ENCODE measurements at places on chromosomes 13 and 19.

DNA sequence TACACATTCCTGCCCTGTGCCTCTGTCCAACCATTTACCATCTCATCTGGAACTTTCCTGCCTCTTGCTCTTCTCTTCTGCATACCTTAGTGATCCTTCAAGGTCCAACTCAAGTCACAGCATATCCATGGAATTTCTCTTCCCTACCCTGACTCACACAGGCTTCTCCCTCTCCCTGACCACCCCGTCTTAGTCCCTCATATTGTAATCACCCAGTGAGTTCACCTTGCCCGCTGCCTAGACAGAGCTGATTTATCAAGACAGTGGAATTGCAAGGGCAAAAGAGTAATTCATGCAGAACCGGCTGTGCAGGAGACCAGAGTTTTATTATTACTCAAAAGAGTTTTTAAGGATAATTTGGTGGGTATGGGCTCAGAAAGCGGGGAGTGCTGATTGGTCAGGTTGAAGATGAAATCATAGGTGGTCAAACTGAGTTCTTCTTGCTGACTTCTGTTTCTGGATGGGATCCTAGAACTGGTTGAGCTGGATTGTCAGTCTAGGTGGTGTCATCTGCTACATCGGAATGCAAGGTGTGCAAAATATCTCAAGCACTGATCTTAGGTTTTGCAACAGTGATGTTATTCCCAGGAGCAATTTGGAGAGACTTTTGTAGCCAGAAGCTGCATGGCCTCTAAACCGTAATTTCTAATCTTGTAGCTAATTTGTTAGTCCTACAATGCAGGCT lies 67.2 kb downstream of the HSPH1 start:
- H3K27ac ChIP-seq: no peak overlapping the region
- no peak overlapping the region for H3K4me3 ChIP-seq
- peaks cover 4% of the 10 kb centered on the region for H3K27me3 ChIP-seq
- no peak for DNase-seq
- H3K36me3 ChIP-seq: no peaks in the 10 kb centered on the region
- H3K4me1 ChIP-seq: no peaks in the 10 kb centered on the region

- no peak for DNase-seq
- no peak overlapping the region for H3K4me3 ChIP-seq
- peaks cover 17% of the 10 kb centered on the region for H3K36me3 ChIP-seq
- H3K27me3 ChIP-seq: no peaks in the 10 kb centered on the region
These were observed 40.8 kb downstream of the BRD4 start for GRCh38 chr19:15291548-15292021.

- no peaks in the 10 kb centered on the region for H3K36me3 ChIP-seq
- no peak overlapping the region for H3K27ac ChIP-seq
- no peak overlapping the region for H3K4me3 ChIP-seq
- no peaks in the 10 kb centered on the region for H3K4me1 ChIP-seq
- DNase-seq: no peak
These were observed 8.0 kb upstream of the SAE1 start for GRCh38 chr19:47122359-47123335.

DNA sequence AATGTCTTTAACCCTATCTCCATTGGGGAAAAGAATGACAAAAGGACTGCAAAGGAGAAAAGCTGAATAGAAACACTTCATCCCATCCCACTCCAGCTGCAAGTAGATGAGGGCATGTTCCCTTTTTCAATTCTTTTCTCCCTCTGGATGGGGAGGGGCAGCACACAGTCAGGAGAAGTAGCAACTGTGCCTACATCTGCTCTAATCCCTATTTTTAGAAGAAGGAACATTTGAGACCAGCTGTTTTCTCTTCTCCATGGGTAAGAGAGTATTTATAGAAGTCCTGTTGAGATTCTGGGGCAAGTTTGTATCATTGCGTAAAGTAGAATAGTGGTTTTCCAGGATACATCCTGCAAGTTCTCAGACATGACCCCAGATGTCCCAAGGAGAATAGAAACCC lies 9.3 kb upstream of the GTF3A start:
- H3K4me3 ChIP-seq: no peak overlapping the region
- no peaks in the 10 kb centered on the region for H3K4me1 ChIP-seq
- DNase-seq: no peak
- H3K27ac ChIP-seq: no peak overlapping the region
- no peaks in the 10 kb centered on the region for H3K27me3 ChIP-seq
- H3K36me3 ChIP-seq: no peaks in the 10 kb centered on the region

GRCh38 chr13:69296130-69296529 lies 811.5 kb upstream of the ATXN8OS start:
- H3K4me1 ChIP-seq: no peaks in the 10 kb centered on the region
- H3K27me3 ChIP-seq: no peaks in the 10 kb centered on the region
- H3K36me3 ChIP-seq: no peaks in the 10 kb centered on the region
- no peak for DNase-seq
- no peak overlapping the region for H3K27ac ChIP-seq

DNA sequence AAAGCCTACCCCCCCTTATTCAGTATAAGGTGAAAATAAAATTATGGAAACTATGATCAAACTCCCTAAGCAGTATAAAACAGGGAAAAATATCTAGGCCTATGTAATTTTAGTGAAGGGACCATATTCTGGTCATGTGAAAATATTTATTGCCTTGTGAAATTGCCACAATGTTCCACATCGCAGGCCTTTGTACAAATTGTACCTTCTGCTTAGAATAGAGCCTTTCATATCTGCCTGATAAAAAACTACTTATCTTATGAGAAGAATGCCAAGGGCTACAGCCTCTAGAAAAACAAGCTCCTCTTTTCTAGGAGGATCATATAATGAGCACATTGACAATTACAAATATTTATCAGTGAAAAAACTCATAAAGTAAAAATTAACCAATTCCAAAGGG lies 1280.0 kb downstream of the EFNB2 start:
- H3K4me1 ChIP-seq: no peaks in the 10 kb centered on the region
- H3K4me3 ChIP-seq: no peak overlapping the region
- no peaks in the 10 kb centered on the region for H3K36me3 ChIP-seq
- no peak for DNase-seq

- H3K27ac ChIP-seq: no peak overlapping the region
- no peak overlapping the region for H3K4me3 ChIP-seq
- DNase-seq: no peak
- H3K4me1 ChIP-seq: no peaks in the 10 kb centered on the region
These were observed 16.5 kb downstream of the SLC5A5 start for GRCh38 chr19:17888260-17888659.

- no peaks in the 10 kb centered on the region for H3K36me3 ChIP-seq
- no peaks in the 10 kb centered on the region for H3K4me1 ChIP-seq
These were observed 153.5 kb downstream of the LMO7 start for GRCh38 chr13:75789451-75790197.

GRCh38 chr13:27266917-27267316 lies 3.7 kb upstream of the RASL11A start:
- DNase-seq: no peak
- peaks cover 16% of the 10 kb centered on the region for H3K4me1 ChIP-seq
- peaks cover 8% of the 10 kb centered on the region for H3K36me3 ChIP-seq
- no peak overlapping the region for H3K4me3 ChIP-seq
- H3K27me3 ChIP-seq: peaks cover 11% of the 10 kb centered on the region
- no peak overlapping the region for H3K27ac ChIP-seq

- no peak overlapping the region for H3K4me3 ChIP-seq
- peak; percentile 72 for DNase-seq
- H3K4me1 ChIP-seq: peaks cover 9% of the 10 kb centered on the region
- peaks cover 6% of the 10 kb centered on the region for H3K27me3 ChIP-seq
- no peaks in the 10 kb centered on the region for H3K36me3 ChIP-seq
These were observed 11.1 kb upstream of the DHRS12 start for GRCh38 chr13:51814825-51815650.

DNA sequence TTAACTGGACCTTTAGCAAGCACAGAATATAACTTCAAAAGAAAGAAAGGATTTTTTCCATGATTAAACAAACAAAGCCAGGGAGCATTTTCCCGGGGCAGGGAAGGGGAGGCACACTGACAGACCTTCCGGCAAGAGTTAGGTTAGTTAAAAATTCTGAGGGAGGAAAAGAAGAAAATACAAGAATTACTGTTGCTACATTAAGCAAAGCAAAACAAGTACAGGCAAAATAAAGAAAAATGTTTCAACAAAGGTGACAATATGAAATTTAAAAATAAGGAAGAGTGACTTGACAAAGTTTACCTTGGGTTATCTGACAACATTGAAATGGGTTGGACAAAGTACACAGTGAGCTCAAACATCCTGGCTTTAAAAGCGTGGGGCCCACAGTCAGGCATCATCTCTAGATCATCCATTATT lies 51.5 kb downstream of the KLF12 start:
- peaks cover 42% of the 10 kb centered on the region for H3K4me1 ChIP-seq
- no peak for DNase-seq
- peaks cover 14% of the 10 kb centered on the region for H3K36me3 ChIP-seq

DNA sequence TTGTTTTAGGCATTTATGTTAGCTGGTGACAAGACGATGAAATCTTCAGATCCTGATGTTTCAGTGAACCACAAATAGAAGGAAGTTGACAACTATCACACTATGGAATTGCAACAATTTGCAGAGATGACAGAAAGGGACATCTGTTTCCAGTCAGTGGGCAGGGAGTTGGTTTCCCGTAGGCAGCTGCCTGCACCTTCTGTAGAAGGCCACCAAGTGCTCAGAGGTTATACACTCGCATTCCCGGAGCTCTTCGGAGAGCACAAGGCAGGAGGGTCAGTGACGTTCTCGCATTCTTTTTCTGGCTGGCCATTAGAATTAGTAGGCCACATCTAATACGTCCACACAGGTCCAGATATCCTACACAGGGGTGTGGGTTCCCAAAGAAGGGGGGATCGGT lies 129.4 kb downstream of the SHISA2 start:
- no peak for DNase-seq
- no peaks in the 10 kb centered on the region for H3K36me3 ChIP-seq
- no peaks in the 10 kb centered on the region for H3K27me3 ChIP-seq
- H3K27ac ChIP-seq: no peak overlapping the region
- no peak overlapping the region for H3K4me3 ChIP-seq

DNA sequence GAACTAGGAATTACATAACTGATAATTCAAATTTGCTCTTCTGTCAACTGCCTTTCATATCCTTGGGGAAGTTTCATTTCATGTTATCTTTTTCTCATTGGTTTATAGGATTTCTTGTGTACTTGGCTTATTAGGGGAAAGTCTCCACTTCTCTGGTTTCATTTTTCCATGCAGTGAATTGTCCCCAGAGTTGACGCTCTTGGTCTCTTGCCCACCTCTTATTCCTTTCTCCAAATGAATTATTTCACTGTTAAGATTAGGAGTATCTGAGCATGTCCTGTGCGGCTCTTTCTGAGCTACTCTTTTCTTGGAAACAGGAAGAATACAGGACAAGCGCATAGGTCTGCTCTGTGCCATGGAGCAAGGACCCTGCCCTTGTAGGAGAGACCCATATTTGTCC lies 104.8 kb downstream of the POSTN start:
- no peak overlapping the region for H3K4me3 ChIP-seq
- H3K36me3 ChIP-seq: no peaks in the 10 kb centered on the region
- H3K27ac ChIP-seq: no peak overlapping the region
- no peak for DNase-seq

GRCh38 chr19:46963093-46963734 lies 56.4 kb upstream of the NPAS1 start:
- peaks cover 6% of the 10 kb centered on the region for H3K4me1 ChIP-seq
- H3K27ac ChIP-seq: peak overlapping the region; percentile 42
- no peak for DNase-seq
- H3K27me3 ChIP-seq: no peaks in the 10 kb centered on the region
- peaks cover 34% of the 10 kb centered on the region for H3K36me3 ChIP-seq
- no peak overlapping the region for H3K4me3 ChIP-seq

DNA sequence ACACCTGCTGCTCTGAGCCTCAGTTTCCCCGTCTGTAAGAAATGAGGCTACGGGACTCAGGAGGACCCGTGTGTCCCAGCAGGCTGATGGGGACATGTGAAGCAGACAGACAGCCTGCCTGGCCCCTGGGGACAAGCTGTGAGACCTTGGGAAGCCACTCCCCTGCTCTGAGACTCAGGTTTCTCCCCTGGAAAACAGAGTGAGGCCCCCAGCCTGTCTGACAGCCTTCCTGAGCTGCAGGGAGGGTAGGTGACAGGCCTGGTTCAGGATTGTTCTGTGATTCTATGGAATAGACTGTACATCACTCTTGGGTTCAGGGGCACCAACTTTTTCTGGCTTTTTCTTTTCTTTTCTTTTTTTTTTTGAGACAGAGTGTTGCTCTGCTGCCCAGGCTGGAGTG lies 2.9 kb upstream of the NTF4 start:
- H3K27me3 ChIP-seq: peaks cover 10% of the 10 kb centered on the region
- no peak overlapping the region for H3K4me3 ChIP-seq
- DNase-seq: no peak
- no peak overlapping the region for H3K27ac ChIP-seq
- H3K4me1 ChIP-seq: no peaks in the 10 kb centered on the region

DNA sequence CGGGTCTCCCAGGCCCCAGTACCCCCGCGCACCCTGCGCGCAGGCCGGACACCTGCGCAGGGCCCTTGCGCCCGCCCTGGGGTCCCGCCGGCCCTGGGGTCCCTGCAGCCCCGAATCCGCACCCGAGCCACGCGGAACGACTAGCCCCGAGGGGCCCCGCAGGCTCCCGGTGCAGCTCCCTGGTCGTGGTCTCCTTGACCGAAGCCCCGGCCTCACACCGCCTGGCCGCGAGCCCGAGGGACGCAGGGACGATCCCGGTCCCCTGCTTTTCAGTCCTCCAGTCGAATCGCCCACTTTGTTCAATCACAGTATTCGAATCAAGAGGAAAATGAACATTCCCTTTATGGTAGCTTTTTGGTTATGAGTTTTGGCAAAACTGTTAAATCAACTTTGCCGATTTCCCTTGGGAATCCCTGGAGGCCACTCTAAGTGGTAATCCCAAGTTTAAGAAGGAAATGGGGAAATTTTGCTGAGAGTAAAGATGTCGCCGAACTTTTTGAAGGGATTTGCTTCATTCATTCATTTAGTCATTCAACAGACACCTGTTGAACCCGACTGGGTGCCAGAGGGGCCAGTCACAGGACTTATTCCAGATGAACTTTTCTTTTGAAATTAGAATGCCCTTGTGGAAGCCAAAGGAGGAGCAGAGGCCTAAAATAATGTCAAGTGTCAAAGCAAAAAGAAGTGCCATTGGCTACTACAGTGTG lies 75.0 kb downstream of the ZIC5 start:
- no peak overlapping the region for H3K27ac ChIP-seq
- DNase-seq: no peak
- no peak overlapping the region for H3K4me3 ChIP-seq

GRCh38 chr19:275000-275399 lies 16.2 kb downstream of the PLPP2 start:
- no peak for DNase-seq
- no peak overlapping the region for H3K27ac ChIP-seq
- H3K27me3 ChIP-seq: no peaks in the 10 kb centered on the region
- no peaks in the 10 kb centered on the region for H3K36me3 ChIP-seq
- H3K4me1 ChIP-seq: no peaks in the 10 kb centered on the region

- H3K36me3 ChIP-seq: no peaks in the 10 kb centered on the region
- no peak for DNase-seq
- no peaks in the 10 kb centered on the region for H3K4me1 ChIP-seq
These were observed 117.2 kb upstream of the ARGLU1 start for GRCh38 chr13:106685143-106685542.

Data from DND-41 (cell line).